SJSA1 (cell line): ENCODE measurements at places on chromosomes 11 and 22.

DNA sequence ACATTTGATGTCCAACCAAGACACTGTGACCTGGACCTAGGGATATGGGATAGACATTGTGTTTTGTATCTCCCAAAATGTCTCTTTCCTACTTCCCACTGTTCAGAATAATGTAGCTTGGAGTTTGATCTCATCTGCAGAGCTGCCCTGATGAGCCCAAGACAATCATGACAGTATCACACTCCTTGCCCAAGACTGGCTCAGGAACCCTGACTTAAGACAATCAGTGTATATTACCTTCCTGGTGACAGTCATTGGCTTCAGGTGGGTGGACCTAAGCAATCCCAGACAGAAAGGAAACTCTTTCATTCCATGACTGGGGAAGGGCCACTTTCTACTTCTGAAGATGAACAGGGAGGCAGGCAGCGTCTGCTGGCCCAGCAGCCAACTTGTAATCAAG lies 14.3 kb upstream of the RTN4RL2 start:
- no peak for DNase-seq
- H3K36me3 ChIP-seq = no peaks in the 10 kb centered on the region
- no peak overlapping the region for H3K4me3 ChIP-seq
- no peak overlapping the region for H3K27ac ChIP-seq
- H3K4me1 ChIP-seq = peaks cover 10% of the 10 kb centered on the region
- peaks cover 9% of the 10 kb centered on the region for H3K27me3 ChIP-seq

GRCh38 chr11:126411971-126412381 lies 56.5 kb downstream of the ST3GAL4 start:
- H3K4me1 ChIP-seq = no peaks in the 10 kb centered on the region
- no peaks in the 10 kb centered on the region for H3K27me3 ChIP-seq
- no peak for DNase-seq
- H3K4me3 ChIP-seq = no peak overlapping the region

GRCh38 chr11:76131142-76131541 lies 75.2 kb downstream of the WNT11 start:
- H3K4me1 ChIP-seq = no peaks in the 10 kb centered on the region
- no peak overlapping the region for H3K4me3 ChIP-seq
- DNase-seq = no peak
- no peaks in the 10 kb centered on the region for H3K36me3 ChIP-seq

DNA sequence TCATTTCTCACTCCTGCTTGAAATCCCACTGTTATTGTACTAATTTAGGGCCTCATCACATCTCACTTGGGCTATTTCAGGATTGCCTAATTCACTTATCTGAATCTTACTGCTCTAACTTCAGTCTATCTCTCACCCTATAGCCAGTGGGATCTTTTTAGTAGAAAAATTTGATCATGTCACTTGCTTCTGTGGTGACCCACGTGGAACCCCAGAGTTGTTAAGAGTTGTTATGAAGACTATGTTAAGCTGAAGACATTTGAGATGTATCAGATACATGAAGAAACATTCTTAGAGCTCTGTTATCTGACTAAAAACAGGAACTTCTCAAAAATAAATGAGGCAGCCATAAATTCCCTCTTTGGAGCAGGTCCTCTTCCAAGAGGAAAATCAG lies 1375.6 kb upstream of the TENM4 start:
- H3K36me3 ChIP-seq = no peaks in the 10 kb centered on the region
- no peaks in the 10 kb centered on the region for H3K27me3 ChIP-seq
- no peak for DNase-seq
- no peak overlapping the region for H3K27ac ChIP-seq
- H3K4me1 ChIP-seq = no peaks in the 10 kb centered on the region

- H3K4me1 ChIP-seq = peaks cover 29% of the 10 kb centered on the region
- no peaks in the 10 kb centered on the region for H3K36me3 ChIP-seq
- no peaks in the 10 kb centered on the region for H3K27me3 ChIP-seq
- no peak overlapping the region for H3K4me3 ChIP-seq
Measured at GRCh38 chr11:85822814-85823213, 11.9 kb upstream of the SYTL2 start.
